ENCODE measurements at places on chromosomes 3 and 15. TPM values are rescaled to one million over a fixed set of nuclear protein-coding genes. Genes with fewer than 3 reads are reported as not detected.

GRCh38 chr15:50562735-50563640 is 16.5 kb upstream of the USP50 start:
- H3K4me1 ChIP-seq: no peaks in the 10 kb centered on the region
- H3K27me3 ChIP-seq: no peaks in the 10 kb centered on the region
- no peak overlapping the region for H3K27ac ChIP-seq
- no peak for DNase-seq
- no peaks in the 10 kb centered on the region for H3K36me3 ChIP-seq

Gene EIF3J
- total RNA-seq: 117 TPM

Gene ADIPOQ
- total RNA-seq: not detected

- no peak for DNase-seq
- no peaks in the 10 kb centered on the region for H3K27me3 ChIP-seq
- no peak overlapping the region for H3K27ac ChIP-seq
- H3K4me1 ChIP-seq: peaks cover 12% of the 10 kb centered on the region
These were observed 110.2 kb upstream of the UMPS start for GRCh38 chr3:124619887-124620599.

DNA sequence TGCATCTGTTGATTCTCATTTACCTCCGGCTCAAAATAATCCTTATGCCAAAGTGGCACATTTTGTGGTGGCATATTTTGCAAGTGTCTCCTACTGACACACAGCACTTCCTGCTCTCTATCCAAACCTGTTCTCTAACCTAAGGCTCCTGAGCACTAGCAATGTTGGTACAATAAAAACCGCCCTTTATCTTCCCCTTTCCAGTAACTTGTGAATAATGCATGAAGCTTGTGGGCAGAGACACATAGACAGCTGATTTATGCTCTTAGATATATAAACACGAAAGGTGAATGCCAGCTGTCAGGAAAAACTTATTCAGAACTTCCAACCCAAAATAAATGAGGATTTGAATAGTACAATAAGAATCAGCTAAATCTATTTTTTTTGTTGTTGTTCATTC is 34.6 kb upstream of the ARPIN start:
- no peaks in the 10 kb centered on the region for H3K27me3 ChIP-seq
- no peak for DNase-seq
- no peaks in the 10 kb centered on the region for H3K4me1 ChIP-seq
- H3K36me3 ChIP-seq: no peaks in the 10 kb centered on the region
- H3K27ac ChIP-seq: no peak overlapping the region

Gene UBA5
- total RNA-seq: 41.6 TPM

- no peak overlapping the region for H3K27ac ChIP-seq
- H3K4me1 ChIP-seq: no peaks in the 10 kb centered on the region
These were observed 59.9 kb downstream of the OTOL1 start for GRCh38 chr3:161556533-161556932.

- no peak overlapping the region for H3K4me3 ChIP-seq
- H3K27me3 ChIP-seq: no peaks in the 10 kb centered on the region
- no peak for DNase-seq
- peaks cover 2% of the 10 kb centered on the region for H3K4me1 ChIP-seq
- no peaks in the 10 kb centered on the region for H3K36me3 ChIP-seq
These were observed 93.2 kb upstream of the PPIB start for GRCh38 chr15:64256051-64256450.

DNA sequence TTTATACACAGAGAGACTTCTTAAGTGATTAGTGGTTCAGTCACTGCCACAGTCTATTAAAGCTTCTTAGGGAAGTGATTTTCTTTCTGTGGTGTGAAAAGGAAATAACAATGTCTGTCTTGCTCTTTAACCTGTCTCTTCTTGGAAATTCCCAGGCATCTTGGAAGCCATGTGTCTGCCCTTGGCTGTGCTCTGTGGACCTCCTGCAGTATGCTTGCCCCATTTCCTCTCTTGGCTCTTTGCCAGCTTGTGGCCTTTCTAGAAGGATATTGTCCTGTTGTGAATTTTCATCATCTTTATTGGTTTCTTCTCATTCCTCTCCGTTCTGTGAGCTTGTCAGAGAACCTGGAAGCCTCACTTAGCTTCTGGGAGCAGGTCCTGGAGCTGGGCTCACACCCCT is 338.4 kb upstream of the C2CD4B start:
- H3K4me1 ChIP-seq: peaks cover 15% of the 10 kb centered on the region
- H3K36me3 ChIP-seq: no peaks in the 10 kb centered on the region
- DNase-seq: no peak
- H3K27ac ChIP-seq: no peak overlapping the region
- H3K4me3 ChIP-seq: no peak overlapping the region
- H3K27me3 ChIP-seq: no peaks in the 10 kb centered on the region

DNA sequence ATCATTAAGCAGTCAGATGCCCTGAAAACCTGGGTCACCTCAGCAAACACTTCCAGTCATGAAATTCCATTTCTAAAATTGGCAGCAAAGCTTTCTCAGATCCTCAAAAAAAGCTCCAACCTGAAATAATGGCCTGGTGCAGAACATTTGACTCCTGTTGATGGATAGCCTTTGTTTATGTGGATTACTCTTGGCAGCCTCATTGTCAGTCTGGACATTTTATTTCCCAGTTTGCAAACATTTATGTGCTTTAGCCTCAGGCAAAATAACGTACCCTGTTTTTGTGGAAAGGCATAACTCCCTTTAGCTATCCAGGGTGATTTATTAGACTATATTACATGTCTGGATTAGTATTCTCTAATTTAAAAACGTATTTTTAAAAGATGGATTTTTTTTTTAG is 53.9 kb downstream of the PXYLP1 start:
- H3K4me1 ChIP-seq: no peaks in the 10 kb centered on the region
- H3K27me3 ChIP-seq: no peaks in the 10 kb centered on the region
- no peak overlapping the region for H3K4me3 ChIP-seq
- H3K27ac ChIP-seq: no peak overlapping the region

Gene UQCC5
- total RNA-seq: 16.5 TPM

DNA sequence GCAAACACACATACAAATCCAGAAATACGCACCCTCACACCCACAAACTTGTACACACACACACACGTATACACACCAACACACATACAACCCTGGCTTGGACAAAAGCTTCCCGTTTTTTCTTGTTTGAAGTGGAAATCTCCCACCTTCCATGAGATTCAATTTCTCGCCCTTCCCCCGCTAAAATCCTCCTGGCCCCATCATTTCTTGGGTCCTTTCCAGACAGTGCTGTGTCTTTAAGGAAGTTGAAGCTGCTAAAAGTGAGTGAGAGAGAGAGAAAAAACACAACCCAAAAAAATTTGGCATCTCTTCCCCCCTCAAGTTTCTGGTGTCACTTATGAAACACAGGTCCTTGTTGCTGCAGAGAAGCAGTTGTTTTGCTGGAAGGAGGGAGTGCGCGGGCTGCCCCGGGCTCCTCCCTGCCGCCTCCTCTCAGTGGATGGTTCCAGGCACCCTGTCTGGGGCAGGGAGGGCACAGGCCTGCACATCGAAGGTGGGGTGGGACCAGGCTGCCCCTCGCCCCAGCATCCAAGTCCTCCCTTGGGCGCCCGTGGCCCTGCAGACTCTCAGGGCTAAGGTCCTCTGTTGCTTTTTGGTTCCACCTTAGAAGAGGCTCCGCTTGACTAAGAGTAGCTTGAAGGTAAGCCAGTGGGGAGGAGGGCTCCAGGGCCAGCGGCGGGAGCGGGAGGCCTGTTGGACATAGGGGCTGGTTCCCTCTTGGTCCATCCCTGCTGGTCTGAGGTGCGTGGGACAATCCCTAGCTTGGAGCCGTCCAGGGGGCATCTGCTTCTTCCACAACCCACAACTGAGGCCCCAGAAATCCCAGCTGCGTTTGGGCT is at the start of gene ISLR:
Gene ISLR (plus strand): TSS at position 331 of the 839 bp plus-strand sequence. CDS start 1,149 bp downstream, outside the sequence.
- H3K4me1 ChIP-seq: peaks cover 23% of the 10 kb centered on the region
- no peaks in the 10 kb centered on the region for H3K27me3 ChIP-seq
- H3K4me3 ChIP-seq: no peak within 1 kb of the TSS
- no peak for DNase-seq

Gene AP2M1
- 586 TPM for total RNA-seq

- H3K36me3 ChIP-seq: no peaks in the 10 kb centered on the region
- H3K4me3 ChIP-seq: no peak overlapping the region
- no peak for DNase-seq
- no peak overlapping the region for H3K27ac ChIP-seq
- no peaks in the 10 kb centered on the region for H3K4me1 ChIP-seq
- H3K27me3 ChIP-seq: peaks cover 20% of the 10 kb centered on the region
These were observed 13.9 kb upstream of the LRRC15 start for GRCh38 chr3:194383276-194383940.

Gene CCDC32
- 19.5 TPM for total RNA-seq

Gene GOLGA6L9
- total RNA-seq: 3.8 TPM

Gene TMEM39A
- 46.8 TPM for total RNA-seq

GRCh38 chr15:89104172-89104564 is 15.9 kb downstream of the ABHD2 start:
- H3K27ac ChIP-seq: peak overlapping the region; percentile 95
- H3K4me1 ChIP-seq: peaks cover 99% of the 10 kb centered on the region
- no peak overlapping the region for H3K4me3 ChIP-seq
- H3K27me3 ChIP-seq: no peaks in the 10 kb centered on the region
- DNase-seq: no peak
- peaks cover 13% of the 10 kb centered on the region for H3K36me3 ChIP-seq

- H3K4me3 ChIP-seq: no peak overlapping the region
- H3K4me1 ChIP-seq: no peaks in the 10 kb centered on the region
- no peak overlapping the region for H3K27ac ChIP-seq
These were observed 46.0 kb downstream of the RAB11A start for GRCh38 chr15:65914981-65915925.

GRCh38 chr3:66472313-66473134 is 28.3 kb downstream of the LRIG1 start:
- peak overlapping the region; percentile 49 for H3K27ac ChIP-seq
- no peaks in the 10 kb centered on the region for H3K27me3 ChIP-seq
- no peak overlapping the region for H3K4me3 ChIP-seq
- peak; percentile 71 for DNase-seq
- H3K4me1 ChIP-seq: peaks cover 12% of the 10 kb centered on the region

DNA sequence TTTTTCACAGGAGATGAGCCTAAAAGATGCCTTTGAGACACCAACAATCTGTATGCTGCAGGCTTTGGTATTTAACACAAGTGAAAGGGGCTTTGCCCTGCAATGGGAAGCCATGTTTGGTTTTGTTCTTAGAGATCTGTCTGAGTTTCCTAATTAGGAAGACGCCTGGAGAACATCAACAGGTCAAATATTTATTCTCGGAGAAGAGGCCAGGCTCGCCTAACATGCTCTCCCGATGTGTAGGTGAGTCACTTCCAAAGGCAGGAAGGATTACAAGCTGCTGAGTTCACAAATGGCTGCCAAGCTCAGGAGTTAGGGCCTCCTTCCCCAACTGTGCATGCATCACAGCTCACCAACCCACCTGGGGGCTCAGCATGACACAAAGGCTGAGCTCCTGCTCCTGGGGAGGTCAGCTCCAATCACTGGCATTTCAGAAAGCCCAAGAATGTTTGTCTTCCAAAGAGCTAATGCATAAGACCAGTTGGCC is 119.5 kb upstream of the PRICKLE2 start:
- no peaks in the 10 kb centered on the region for H3K27me3 ChIP-seq
- peak; percentile 67 for DNase-seq
- peaks cover 35% of the 10 kb centered on the region for H3K4me1 ChIP-seq
- H3K4me3 ChIP-seq: no peak overlapping the region
- H3K36me3 ChIP-seq: no peaks in the 10 kb centered on the region

GRCh38 chr3:150259526-150260397 is 148.3 kb upstream of the TSC22D2 start:
- no peaks in the 10 kb centered on the region for H3K4me1 ChIP-seq
- no peak overlapping the region for H3K27ac ChIP-seq

DNA sequence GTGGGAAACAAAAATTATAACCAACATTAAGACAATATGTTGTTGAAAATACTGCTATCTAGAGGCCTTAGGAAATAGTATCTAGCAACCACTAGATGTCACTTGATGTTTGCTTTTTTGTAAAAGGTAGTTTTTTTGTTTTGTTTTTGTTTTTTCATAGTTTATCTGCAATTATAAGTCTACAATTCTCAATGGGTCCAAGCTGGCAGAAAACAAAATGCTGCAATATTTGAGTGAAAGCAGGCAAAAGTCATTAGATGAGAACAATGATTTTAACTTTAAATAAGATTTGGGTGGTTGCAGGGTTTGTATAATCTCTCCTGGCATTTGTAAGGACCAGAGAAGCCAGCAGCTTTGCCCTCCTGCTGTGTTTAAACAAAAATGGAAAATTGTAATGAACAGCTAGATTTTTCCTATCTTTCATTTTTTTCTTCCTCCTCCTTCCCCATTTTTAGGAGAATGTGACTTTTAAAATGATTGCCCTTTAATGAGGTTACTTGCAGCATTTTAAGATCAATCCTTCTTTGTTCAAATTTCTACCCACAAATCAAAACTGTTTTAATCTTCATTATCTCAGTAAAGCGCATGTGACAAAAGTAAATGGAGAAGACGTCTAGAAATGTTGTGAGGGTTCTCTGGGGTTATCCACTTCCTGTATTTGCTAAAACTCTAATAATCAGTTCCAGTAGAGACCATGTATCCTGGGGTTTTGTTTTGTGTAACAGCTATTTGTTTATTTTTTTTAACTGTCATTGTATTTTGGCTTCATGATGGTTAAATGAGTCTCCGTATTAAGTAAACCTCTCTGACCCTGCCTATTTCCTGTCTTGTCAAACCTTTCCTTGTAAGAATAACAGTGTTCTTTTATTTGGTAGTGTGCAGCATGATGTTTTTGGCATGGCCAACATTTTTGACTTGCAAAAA is 27.3 kb downstream of the DUT start:
- no peak for DNase-seq
- H3K27ac ChIP-seq: no peak overlapping the region
- no peaks in the 10 kb centered on the region for H3K4me1 ChIP-seq
- H3K4me3 ChIP-seq: no peak overlapping the region
- H3K36me3 ChIP-seq: no peaks in the 10 kb centered on the region
- no peaks in the 10 kb centered on the region for H3K27me3 ChIP-seq

- peaks cover 9% of the 10 kb centered on the region for H3K4me1 ChIP-seq
- H3K4me3 ChIP-seq: no peak overlapping the region
- H3K36me3 ChIP-seq: no peaks in the 10 kb centered on the region
- DNase-seq: peak; percentile 84
These were observed 75.5 kb downstream of the NEDD4 start for GRCh38 chr15:55917881-55918296.

GRCh38 chr15:45363334-45363733 is 15.0 kb downstream of the GATM start:
- no peak overlapping the region for H3K4me3 ChIP-seq
- no peak overlapping the region for H3K27ac ChIP-seq
- no peaks in the 10 kb centered on the region for H3K4me1 ChIP-seq
- H3K36me3 ChIP-seq: no peaks in the 10 kb centered on the region
- DNase-seq: no peak

- DNase-seq: no peak
- no peaks in the 10 kb centered on the region for H3K27me3 ChIP-seq
- no peak overlapping the region for H3K27ac ChIP-seq
- H3K4me3 ChIP-seq: no peak overlapping the region
- peaks cover 46% of the 10 kb centered on the region for H3K36me3 ChIP-seq
These were observed 6.6 kb downstream of the ARRDC4 start for GRCh38 chr15:97966924-97967620.

- H3K4me1 ChIP-seq: no peaks in the 10 kb centered on the region
- H3K4me3 ChIP-seq: no peak overlapping the region
- no peak overlapping the region for H3K27ac ChIP-seq
- no peaks in the 10 kb centered on the region for H3K27me3 ChIP-seq
These were observed 827.5 kb upstream of the DPPA4 start for GRCh38 chr3:110164632-110165369.

Gene THAP10
- total RNA-seq: 5.5 TPM

GRCh38 chr3:170050753-170051152 is 13.0 kb downstream of the GPR160 start:
- H3K27me3 ChIP-seq: no peaks in the 10 kb centered on the region
- peak overlapping the region; percentile 93 for H3K27ac ChIP-seq
- H3K4me1 ChIP-seq: peaks cover 68% of the 10 kb centered on the region
- no peak for DNase-seq
- 0 out of 2 replicates have a peak, but pooled peaks cover 6% of the 10 kb centered on the region for H3K36me3 ChIP-seq
- peak overlapping the region; percentile 51 for H3K4me3 ChIP-seq

Gene ZCWPW2
- total RNA-seq: 0.80 TPM
